B cell (primary cell): ENCODE measurements at places on chromosomes 2 and 18.
A peak's percentile ranks its signal among the peaks of the same experiment; 100 is the strongest.

DNA sequence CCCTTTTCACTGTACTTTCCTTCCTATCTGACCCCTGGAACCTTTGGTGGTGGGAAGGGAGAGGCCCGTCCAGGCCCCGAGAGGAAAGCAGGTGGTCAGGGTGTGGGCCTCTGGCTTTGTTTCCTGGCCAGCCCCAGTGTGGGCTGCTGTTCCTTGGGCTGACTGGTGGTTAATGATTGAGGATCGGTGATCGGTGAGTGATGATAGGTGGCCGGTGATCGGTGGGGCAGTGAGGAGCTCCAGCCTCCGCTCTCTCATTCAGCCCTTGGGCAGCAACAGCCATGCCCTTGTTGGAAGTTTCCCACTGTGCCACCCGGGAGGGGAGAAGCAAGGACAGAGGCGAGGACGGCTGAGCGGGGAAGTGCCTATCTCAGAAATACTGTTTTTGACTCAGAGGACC lies 7.3 kb downstream of the ACKR3 start:
- DNase-seq = no peak

DNA sequence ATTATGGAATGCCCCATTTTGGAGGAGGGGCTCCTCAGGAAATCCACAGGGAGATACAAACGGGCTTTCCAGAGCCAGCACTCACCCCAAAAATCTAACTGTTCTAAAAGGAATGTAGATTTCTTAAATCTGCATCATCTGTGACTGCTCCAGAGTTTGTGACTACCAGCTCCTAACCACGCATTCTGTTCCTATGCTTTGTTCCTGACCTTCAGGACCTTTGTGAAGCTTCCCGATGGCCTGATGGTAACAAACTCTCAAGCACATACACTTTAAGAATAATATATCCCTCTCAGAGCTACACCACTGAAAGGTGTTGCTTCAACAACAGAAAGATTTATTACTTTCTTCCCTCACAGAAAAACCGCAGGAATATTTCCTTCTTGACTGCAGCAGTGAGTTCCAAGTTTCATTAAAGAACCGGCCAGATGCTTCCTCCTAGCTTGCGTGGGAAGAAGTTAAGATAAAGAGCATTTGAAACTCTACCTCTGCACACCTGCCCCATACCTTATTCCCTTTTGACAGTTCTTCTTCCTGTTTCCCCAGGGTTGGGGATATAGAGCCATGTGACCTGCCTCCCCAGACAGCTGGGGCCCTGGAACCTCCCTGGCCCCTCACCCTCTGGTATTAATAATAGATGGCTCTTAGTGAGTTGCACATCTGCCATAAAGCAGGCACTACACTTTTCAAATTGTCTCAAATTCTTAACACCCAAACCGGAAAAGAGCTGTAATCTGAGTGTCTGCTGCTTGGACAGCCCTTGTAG lies 40.2 kb upstream of the EML4 start:
- DNase-seq = peak; percentile 63

DNA sequence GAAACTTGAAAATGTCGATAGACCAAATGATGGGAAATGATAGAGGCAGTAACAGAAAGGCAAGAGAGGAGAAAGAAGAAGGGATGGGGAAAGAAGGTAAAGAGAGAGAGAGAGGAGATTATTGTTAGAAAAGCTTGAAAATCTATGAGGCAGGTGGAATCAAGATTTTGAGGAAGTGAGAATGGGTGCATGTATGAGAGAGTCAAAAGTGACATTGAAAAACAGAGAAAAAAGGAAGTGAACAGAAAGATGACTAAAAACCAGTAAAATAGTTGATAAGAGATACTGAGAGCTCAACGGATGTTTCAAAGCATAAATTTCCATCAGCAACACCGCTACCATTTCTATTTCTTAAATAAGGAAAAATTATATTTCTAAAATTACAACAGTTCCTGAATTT lies 327.4 kb upstream of the CWC22 start:
- DNase-seq = peak; percentile 58

DNA sequence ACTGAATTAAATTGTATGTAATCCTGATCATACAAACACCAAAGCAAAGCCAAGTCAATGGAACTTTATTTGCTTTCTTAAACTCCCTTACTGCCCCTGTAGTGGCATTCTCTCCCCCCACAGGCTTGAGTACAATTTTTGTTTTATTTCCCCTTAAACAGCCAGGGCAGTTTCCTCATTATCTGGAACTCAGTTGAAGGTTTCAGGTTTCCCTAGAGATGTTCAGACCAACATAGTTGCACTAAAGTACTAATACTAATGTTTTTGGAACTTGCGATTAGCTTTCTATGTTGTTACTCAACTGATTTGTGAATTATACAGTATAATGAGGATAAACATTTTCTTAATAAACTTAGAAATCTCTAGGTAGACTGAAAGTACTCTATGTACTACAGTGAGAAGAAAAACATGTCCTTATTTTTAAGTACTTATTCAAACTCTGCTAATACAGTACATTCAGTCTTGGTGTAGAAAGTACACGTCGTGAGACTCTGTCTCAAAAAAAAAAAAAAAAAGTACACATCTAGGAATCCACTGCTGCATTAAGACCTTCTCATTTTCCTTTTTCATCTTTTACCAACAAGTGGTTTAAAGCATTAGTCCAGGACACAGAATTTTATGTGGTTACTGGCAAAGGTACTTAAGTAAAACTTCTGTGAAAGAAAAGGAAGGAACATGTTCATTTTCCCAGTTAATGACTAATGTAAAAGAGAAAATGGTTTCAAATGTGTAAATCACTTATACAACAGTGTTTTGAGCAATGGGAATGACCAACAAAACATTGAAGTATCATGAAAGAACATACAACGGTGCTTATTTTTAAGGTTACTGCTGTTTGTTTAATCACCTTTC lies 209.5 kb upstream of the SMAD7 start:
- DNase-seq = no peak

GRCh38 chr2:143355870-143356269 lies 226.7 kb downstream of the ARHGAP15 start:
- DNase-seq = no peak

DNA sequence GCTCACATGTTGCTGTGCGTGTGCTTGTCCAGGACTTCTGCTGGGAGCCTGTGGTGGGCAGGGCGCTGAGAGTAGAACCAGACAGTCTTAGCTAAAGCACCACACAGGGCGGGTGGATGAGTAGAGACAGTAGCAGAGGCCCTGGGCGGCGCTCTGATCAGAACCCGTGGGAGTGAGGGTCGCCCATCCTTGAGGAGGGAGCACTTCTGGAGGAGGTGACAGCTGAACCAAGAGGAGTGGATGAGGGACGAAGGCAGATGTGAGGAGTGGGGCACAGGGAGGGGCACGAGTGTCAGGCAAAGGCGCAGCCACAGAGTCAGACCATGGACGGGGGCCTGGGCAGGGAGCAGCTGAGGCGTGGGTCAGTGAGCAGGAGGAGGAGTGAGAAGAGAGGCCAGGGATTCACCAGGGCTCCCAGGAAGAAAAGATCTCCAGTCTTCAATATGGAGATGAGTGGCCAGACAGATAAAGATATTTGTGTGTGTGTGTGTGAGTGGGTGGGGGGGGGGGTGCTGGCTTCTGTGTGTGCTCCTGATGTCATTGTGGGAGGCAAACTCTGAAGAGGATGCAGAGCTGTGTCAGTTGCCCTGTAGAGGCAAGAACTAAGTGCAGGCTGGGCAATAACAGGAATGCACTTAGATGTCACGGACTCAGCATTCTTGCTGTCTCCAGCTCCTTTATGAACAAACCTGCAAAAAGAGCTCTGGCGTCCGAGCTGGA lies 79.6 kb downstream of the TPO start:
- DNase-seq = no peak

GRCh38 chr18:59876310-59876626 lies 23.5 kb upstream of the PMAIP1 start:
- no peak for DNase-seq

DNA sequence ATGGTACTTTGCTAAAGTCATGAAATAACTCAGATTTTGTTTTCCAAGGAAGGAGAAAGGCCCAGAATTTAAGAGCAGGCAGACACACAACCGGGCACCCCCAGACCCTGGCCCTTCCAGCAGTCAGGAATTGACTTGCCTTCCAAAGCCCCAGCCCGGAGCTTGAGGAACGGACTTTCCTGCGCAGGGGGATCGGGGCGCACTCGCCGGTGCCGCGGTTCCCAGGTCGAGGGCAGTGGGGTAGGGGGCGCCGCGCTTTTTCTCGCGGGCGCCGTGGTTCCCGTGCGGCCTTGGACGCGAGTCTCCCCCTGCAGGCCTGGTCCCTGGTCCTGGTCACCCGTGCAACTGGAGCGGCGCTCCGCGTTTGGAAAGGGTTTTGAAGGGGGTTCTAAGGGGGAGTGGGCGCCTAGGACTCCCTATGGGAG lies 1.2 kb downstream of the ZNF236 start:
- no peak for DNase-seq

GRCh38 chr18:48813321-48813720 lies 137.4 kb downstream of the SMAD7 start:
- no peak for DNase-seq

- no peak for DNase-seq
Measured at GRCh38 chr2:63874204-63875130, 32.8 kb downstream of the UGP2 start.

DNA sequence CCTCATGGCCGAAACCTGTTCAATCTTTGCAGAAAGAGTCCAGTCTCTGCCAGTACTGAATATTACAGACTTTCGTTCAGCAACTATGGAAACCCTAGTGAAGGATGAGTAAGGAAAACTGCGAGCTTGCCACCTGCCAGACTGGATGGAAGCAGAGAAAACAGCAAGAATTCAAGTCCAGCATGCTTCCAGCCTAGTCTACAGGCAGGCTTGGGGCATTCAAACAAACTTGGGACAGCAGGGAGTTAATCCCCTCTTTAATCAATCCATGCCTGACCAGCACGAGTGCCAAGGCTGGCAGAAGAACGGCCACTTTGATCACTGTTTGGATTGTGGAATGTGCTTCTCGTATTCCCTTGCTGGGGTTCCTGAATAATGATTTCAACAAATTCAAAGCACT lies 145.2 kb downstream of the EPHA4 start:
- no peak for DNase-seq

DNA sequence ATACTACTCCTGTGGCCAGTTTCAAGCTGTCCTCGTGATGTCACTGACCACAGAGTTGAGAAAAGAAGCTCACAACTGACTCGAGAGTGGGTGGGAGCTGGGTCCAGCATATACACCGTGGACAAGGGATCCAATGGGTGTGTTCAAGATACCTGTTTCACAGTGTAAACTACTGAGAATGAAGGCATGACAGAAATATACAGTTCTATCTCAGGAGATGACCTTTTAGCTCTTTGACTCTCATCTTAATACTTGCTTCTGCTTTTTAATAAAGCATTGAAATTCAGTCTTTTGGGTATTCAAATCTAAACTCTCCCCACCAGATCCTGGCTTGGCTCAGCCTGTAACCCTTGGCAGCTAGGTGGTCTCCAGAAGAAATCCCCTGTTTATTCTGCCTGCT lies 130.1 kb downstream of the MAP2 start:
- DNase-seq = no peak

DNA sequence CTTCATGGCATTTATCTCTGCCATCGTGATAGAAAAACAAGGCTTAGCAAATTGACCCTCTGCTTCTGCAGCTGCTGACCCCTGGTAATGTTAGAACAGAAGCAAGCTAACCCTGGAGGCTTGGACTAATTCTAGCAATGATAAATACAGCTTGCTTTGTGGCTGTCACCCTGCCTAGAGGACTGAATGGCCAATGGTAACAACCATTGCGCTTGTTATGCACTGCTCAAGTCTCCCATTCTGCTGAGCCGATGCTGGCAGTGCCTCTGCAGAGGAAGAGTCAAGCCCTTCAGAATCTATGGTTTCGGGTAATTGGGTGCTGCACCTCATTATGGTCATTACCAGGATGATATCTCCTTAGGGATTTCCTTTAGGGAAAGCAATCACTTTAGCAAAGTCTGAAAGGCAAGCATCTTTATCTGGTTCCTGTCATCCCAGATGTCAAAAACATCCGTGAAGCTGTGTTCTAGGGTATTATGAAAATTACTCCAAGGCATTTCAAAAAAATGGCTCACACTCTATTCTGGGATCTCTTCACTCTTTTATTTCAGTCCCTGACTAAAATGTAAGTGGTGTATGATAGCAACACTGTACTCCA lies 186.8 kb upstream of the DLGAP1 start:
- DNase-seq = no peak

- DNase-seq = peak; percentile 56
Measured at GRCh38 chr18:32771169-32771751, 1.6 kb downstream of the KLHL14 start.

DNA sequence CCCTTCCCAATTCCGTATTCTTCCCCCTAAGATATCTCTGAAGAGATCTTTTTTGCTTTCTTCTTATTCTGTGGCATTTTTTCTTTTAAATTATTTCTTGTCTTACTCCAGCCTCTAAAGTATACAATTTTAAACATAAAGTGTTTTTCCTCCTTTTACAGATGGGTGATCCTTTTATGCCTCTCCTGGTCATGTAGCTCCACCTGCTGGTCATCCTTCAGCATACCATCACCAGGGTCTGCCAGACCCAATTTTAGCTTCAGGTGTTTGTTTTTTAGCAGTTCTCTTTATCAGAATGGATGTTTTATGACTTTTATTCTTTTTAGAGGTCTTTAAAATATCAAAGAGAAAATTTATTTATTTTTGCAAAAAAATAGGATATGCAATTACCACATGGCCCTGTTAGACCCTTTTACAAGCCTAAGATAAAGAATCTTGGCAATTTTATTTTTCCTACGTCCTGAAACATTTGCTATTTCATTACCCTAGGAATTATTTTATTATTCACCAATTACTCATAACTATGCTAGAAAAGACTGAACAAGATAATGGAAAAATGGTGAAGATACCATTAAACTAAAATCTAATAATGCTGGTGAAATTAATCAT lies 55.5 kb downstream of the PIGN start:
- peak; percentile 56 for DNase-seq

DNA sequence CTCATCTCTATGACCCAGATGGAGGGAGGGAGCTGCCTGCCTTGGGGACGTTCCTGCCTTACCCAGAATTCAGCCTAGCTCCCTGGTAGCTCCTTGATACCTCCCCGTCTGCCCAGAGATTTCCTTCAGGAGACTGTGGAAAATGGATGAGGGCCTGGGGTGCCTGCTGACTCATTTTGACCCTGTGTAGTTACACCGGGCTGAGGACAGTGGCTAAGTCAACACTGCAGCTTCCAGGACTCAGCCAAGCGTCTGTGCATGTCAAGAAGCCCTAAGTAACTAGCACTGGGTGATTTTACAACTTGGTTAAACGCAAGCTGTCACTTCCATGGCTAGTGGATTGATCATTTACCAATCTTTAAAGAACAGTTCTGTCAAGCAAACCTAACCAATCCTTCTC lies 23.3 kb upstream of the EPAS1 start:
- no peak for DNase-seq

GRCh38 chr2:138723196-138723987 lies 56.8 kb downstream of the NXPH2 start:
- DNase-seq = no peak

GRCh38 chr2:153811516-153811915 lies 60.2 kb upstream of the GALNT13 start:
- DNase-seq = no peak

DNA sequence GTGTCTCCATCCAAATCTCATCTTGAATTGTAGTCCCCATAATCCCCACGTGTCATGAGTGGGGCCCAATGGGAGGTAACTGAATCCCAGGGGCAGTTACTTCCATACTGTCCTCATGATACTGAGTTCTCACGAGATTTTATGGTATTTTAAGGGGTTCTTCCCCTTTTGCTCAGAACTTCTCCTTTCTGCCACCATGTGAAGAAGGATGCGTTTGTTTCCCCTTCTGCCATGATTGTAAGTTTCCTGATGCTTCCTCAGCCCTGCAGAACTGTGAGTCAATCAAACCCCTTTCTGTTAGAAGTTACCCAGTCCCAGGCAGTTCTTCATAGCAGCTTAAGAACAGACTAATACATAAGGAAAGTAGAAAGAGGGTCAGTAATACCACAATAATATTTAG lies 480.4 kb downstream of the KCNJ3 start:
- no peak for DNase-seq

GRCh38 chr18:43665105-43665788 lies 388.0 kb upstream of the SYT4 start:
- no peak for DNase-seq
